ENCODE measurements at places on chromosomes 1 and 21. TPM values are rescaled to one million over a fixed set of nuclear protein-coding genes. Genes with fewer than 3 reads are reported as not detected.

KIF1B gene
- total RNA-seq, result 52.7 TPM

USP21 gene
- 7.7 TPM for total RNA-seq

ADGRL4 gene
- total RNA-seq, result 92.6 TPM

HSD11B1 gene
- 1.2 TPM for total RNA-seq

CELA3B gene
- not detected for total RNA-seq

Data from smooth muscle cell of the umbilical artery (primary cell).